ENCODE measurements at places on chromosomes 6 and 20.

- DNase-seq = no peak
Measured at GRCh38 chr20:63748070-63748933, 8.7 kb downstream of the SLC2A4RG start.

DNA sequence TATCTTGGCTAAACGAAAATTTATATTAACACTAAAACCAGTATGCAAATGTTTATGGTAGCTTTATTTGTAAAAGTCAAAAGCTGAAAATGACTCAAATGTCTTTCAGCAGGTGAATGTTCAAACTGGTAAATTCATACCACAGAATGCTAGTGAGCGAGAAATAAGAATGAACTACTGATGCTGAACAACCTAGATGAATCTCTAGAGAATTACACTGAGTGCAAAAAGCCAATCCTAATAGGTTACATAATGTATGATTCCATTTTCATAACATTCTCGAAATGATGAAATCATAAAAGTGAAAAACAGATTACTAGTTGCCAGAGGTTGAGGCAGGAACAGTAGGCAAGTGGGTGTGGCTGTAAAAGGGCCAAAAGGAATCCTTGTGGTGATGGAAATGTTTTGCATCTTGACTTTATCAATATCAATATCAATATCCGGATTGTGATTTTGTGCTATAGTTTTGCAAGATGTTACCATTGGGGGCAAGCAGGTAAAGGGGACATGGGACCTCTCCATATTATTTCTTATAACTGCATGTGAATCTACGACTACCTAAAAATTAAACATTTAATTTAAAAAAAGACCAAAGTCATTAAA is 26.1 kb downstream of the ZNF311 start:
- DNase-seq = no peak

DNA sequence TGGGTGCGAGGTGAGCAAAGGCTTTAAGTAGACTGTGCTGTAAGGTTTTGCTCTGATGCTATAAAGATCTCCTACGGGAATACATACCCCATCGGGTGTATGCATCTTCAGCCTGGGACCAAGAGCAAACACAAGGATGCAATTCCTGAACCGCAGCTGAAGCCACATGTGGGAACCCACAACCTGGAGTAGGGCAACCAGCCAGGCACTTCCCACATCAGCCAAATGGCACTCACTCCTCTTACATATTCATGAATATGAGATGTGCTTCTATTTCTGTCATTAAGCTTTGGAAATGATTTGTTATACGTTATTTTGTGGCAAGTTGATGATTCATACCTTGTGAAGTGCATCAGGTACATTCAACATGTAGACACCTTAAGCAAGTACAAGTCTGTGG is 619.2 kb downstream of the C6orf118 start:
- DNase-seq = no peak

GRCh38 chr20:45037050-45037449 is 63.9 kb downstream of the KCNS1 start:
- DNase-seq = no peak

DNA sequence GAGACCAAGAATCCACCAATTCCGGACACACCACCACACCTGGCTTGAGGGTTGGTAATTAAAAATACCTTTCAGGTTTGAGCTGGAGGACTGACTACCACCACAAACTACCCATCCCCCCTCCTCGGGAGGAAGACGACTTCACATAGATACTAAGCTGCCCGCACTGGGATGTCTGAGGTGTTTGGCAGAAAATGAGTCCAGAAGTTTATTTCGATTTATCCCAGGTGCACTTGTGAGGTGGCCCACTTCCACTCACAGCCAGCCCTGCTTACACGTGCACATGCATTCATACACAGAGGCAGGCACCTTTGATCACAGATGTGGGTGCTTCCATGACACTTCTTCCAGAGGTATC is 187.1 kb downstream of the ID4 start:
- no peak for DNase-seq

- no peak for DNase-seq
Measured at GRCh38 chr6:149443411-149444181, 41.2 kb downstream of the ZC3H12D start.

- DNase-seq = no peak
Measured at GRCh38 chr6:105431226-105431625, 28.3 kb upstream of the PREP start.

- DNase-seq = no peak
Measured at GRCh38 chr20:11124849-11125505, 451.2 kb upstream of the JAG1 start.

- no peak for DNase-seq
Measured at GRCh38 chr6:85675030-85675819, 32.5 kb upstream of the SYNCRIP start.

GRCh38 chr20:36601540-36601939 is 4.0 kb upstream of the RAB5IF start:
- no peak for DNase-seq

GRCh38 chr6:74782346-74782745 is 423.5 kb downstream of the COL12A1 start:
- no peak for DNase-seq

DNA sequence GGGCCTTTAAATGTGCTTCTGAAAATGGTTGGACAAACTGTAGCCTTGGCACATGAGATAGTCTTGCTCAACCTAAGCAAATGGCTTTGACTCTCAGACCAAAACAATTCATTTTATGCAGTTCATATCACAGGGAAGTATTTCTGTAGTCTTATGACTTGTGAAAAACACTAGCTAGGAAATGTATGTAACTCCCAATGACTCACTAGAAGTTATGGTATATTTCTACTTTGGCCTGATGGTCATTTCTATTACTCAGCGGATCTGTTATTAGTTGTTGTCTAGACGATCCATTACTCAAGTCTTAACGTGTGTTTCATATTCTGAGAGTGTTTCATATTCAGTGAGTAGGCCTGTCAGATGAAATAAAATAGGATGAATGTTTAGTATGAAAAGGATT is 1333.5 kb downstream of the KHDRBS2 start:
- no peak for DNase-seq

DNA sequence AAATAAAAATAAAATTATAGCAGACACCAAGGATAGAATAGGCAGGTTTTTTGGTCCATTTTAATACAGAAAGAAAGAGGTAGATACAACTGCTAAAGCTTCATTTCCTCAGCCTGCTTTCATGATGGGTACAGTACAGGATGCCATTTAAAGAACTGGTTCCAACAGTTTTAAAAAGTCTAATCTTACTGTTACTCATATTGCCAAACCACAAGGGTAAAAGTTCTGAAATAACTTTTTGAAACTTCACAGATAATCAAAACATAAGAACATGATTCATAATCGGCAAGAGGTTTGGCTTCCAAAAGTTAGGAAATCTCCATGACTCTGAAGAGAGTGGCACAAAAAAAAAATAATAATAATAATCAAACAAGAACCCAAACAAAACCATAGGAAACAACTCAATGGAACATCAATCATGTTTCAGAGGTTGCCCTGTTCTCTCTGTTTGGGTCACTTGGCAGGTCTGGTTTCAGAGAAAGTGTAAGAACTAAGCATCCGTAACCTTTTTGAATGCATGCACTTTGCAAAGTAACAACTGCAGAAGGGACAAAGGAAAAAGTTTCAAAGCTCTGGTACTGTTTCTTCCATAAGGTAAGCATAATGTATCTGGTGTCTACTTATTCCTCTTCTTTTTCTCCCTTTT is 79.7 kb downstream of the SMLR1 start:
- no peak for DNase-seq

DNA sequence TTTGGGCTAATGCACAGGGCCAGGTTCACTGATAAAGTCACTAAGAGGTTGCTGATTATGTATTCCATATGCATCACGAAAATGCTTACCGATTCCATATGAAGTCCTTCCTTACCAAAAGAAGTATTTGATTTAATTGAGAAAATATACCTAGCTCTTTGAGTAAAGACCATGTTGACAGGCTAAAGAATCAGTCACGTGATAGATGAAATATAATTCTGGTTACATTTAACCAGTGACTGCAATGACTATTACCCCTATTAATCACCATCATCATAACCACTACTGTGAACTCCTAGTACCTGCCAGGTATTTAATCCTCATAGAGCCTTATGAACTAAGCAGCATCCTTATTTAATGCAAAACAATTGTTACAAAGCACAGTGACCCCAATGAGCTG is 110.1 kb downstream of the HIVEP2 start:
- DNase-seq = no peak

- no peak for DNase-seq
Measured at GRCh38 chr6:4447639-4448330, 312.4 kb upstream of the ECI2 start.

DNA sequence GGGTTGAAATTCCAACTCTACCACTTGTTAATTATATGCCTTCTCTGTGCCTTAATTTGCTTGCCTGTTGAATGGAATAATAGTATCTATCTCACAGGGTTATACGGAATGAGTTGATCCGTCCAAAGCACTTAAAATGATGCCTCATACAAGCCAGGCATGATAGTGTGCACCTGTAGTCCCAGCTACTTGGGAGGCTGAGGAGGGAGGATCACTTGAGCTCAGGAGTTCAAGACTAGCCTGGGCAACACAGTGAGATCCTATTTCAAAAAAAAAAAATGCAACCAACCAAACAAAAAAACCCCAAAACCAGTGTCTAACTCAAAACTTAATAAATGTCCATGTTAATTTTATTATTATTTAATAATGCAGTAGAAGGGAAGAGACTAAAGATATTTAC is 35.3 kb downstream of the SAMHD1 start:
- no peak for DNase-seq

DNA sequence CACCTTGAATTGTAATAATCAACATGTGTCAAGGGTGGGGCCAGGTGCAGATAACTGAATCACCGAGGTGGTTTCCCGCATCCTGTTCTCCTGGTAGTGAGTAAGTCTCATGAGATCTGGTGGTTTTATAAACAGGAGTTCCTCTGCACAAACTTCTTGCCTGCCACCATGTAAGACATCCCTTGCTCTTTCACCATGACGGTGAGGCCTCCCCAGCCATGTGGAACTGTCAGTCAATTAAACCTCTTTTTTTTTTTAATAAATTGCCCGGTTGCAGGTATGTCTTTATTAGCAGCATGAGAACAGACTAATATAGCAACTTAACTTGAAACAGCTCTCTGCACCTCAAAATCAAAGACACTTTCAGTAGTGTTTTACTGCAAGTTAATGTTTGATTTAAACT is 121.6 kb downstream of the OGFRL1 start:
- no peak for DNase-seq

GRCh38 chr6:25066593-25066992 is 130.8 kb upstream of the RIPOR2 start:
- no peak for DNase-seq

GRCh38 chr6:99186417-99186816 is 163.1 kb downstream of the FAXC start:
- DNase-seq = no peak

DNA sequence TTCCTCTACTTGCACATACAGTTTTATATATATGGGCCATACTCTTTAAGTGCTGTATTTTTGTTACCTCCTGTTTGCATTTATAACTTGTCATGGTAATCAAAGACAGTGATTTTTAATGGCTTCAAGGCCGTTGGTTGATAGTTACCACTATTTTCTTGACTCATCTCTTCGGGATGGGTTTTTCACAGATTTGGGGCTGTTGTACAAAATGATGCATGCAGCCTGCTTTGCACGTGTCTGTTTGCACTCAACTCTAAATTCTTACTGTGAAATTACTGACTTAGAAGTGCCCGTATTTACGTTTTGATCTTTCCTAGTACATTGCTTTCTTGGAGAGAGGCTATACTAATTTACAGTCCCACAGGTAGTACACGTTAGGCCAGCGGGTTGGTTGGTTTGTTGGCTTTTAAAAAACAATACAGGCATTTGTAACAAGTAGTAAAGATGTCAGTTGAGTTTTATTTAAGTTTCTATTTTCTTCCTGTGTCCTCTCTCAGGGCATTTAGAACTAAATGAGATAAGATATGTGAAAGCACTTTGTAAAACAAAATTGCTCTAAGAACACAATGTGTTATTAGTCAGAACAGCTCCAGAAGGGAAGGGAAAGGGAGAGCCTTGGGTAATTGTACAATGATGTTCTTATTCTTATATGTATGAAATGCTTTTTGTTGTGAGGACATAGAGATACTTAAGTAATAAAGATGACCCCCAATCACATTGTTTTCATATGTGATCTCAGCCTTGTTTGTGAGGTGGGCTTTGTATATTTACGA is 11.7 kb downstream of the JARID2 start:
- no peak for DNase-seq

Data from activated CD4-positive, alpha-beta T cell treated with anti-CD3 and anti-CD28 coated beads for 1 hour (primary cell).